Neural crest cell (in vitro differentiated cells): ENCODE measurements at places on chromosomes 4 and X.

DNA sequence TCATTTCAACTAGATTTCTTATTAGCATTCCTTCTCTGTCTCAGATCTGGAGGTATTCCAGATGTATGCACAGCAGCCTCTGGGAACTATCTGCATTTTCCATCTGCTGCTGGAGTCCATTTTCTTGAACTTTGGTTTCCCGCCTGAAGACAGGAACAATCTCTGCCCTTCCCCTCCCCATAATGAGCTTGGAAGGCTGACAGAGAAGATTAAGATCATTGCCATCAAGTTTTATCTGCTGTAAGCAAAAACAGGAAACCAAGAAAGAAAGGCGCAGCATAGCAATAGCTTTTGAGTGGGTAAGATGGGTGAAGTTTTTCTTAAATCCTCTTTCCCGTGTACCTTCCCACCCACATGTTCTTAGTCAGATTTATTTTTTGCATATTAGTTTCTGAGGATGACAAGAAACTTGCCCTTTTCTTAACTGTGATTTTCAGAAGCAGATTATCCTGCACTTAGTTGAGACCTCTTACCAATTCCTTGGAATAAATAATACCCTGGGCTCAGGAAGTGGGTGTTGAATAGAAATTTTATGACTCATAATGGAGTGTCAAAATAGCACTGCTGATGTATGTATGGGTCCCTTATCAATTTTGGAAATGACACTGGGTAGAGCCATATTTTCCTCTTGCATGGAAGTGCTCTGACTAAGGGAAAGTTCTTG lies 78.3 kb downstream of the CT47B1 start:
- no peak for DNase-seq

DNA sequence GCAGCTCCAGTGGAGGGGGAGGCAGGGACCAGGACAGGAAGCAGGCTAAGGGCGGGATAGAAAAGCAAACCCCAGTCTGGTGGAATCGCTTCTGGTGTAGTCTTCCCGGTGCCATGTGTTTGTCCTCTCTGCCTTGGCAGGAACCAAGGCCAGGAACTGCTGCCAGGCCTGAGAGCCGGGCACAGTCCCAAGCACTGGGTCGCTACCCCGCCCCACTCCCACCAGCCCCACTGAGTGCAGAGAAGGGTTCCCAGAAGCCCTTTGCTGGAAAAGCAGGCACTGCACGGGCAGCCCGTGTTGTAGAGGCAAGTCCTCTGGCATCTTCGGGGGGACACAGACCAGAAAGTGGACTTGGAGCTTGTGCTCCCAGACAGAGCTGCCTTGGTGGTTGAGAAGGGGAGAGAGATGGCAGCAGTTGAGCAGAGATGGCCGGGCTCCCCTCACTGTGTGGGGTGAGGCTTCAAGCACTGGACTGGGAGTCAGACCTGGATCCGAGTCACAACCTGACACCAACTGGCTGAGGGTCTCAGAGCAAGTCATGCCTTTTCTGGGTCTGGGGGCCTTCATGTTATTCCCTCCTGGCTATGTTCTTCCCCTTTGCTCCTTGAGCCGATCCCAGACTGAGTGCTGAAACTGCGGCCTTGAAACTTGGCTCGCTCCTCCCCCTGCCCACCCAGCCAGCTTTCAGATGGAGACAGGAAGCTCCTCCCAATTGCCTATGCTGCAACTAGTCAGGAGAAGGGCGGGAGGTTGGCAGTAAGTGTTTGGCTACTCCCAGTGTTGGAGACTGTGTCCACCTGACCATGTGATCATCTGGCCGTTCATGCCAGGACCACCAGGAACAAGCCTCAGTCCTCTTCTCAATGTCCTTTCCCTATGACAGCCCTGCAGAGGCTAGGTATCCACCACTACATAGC lies 59.7 kb upstream of the MTM1 start:
- DNase-seq: no peak

DNA sequence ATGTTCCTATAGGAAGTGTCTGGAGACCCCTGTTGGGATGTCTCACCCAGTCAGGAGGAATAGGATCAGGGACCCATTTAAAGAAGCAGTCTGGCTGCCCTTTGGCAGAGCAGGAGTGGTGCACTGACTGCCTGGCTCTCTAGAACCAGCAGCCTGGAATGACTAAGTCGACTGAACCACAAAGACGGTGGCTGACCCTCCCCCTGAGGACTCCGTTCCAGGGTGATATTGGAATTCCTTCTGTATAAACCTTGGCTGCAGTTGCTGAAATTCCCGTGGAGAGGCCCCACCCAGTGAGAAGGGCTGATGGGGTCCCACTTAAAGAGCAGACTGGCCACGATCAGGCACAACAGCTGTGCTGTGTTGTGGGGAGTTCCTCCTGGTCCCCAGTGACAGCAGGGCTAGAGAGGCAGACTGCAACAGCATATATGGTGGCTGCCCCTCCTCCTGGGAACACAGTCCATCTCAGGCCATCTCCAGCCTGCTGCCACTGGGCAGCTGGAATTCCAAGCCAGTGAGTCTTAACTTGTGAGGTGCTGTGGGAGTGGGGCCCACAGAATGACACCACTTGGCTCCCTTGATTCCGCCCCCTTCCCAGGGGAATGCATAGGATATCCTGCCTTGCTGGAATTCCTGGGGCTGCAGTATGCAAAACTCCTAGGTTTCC lies 41.8 kb upstream of the RLIM start:
- no peak for DNase-seq

DNA sequence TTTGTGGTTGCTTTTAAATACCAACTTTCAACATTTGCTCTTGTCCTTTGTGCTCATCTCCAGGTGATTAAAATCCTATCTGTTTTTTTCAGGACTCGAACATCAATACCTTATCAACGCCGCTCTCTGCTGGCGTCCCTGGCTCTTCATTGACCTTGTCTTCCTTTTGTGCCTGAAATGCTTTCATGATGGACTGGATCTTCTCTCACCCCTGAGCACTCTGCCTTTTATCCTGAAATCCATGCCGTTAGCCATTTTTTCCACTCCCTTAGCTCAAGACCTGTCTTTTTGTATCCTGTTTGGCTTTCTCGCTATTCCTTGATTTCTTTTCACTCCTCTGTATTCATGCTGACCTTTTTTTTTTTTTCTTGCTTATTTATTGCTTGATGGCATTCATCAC lies 549.5 kb upstream of the CPEB2 start:
- no peak for DNase-seq

DNA sequence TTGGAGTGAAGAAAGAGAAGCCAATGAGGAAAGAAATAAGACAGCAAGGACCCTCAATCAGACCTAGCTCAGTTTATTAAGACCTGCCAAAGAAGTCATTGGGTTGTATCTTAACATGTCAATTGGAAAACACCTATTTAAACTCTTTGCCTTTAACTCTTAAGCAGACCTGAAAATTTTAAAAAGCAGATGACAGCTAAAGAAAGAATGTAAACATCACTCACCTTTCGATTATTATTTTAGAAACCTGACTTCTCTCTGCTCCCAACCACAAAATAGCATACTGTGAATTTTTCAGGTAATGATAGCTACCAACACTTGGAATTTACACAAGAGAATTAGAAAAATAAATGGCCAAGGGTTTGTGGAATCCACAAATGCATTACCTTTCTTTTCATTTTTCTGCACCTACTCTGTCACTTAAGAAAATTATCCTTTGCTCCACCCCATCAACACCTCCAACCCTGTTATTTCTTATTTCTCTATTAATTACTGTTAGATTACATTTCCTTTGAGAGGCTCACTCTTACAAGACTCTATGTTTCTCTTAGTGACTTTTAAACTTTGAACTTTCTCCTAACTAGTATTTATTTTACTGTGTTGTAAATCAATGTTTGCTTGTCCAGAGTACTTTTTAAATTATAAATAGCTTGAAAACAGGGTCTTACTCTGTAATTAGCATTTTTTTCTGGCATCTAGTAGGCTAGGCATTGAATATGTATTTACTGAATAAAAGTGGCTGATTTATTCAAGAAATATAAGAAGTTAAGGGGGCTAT lies 765 bp upstream of the SULT1E1 start:
- DNase-seq: no peak

GRCh38 chr4:179352221-179352620 lies 1910.0 kb upstream of the AGA start:
- no peak for DNase-seq

DNA sequence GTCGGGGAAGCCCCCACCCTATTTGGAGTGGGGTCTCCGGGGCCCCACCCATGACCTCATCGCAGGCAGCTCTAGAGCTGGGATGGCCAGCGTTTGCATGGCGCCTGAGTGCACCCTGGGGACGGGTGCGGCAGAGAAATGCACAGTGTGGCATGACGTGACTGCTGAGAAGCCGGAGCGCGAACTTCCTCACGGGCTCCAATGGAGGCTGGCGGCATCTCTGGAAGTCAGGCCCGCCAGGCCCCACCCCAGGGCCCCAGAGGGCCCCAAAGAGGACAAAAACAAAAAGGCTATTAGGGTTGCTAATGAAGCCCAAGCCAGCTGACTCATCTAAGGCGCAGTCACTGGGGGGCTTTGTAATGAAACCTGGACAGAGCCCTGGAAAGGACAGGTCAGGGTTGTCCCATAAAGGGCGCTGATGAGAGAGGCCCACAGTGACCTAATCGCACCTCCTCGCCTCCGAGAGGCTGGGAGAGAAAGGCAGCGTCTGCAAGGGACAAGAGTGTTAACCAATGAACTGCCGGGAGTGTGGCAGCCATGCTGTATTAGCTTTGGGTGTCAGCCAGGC lies 86.0 kb upstream of the C1QTNF7 start:
- DNase-seq: no peak

- no peak for DNase-seq
Measured at GRCh38 chrX:45697591-45697990, 496.9 kb upstream of the DIPK2B start.

GRCh38 chr4:56438766-56439165 lies 2.7 kb downstream of the PAICS start:
- no peak for DNase-seq
